ENCODE measurements at places on chromosomes 12 and 14. TPM values are rescaled to one million over a fixed set of nuclear protein-coding genes. Genes with fewer than 3 reads are reported as not detected.
A peak's percentile ranks its signal among the peaks of the same experiment; 100 is the strongest.

- DNase-seq, result no peak
Measured at GRCh38 chr12:107485731-107486130, 199.9 kb upstream of the PWP1 start.

DNA sequence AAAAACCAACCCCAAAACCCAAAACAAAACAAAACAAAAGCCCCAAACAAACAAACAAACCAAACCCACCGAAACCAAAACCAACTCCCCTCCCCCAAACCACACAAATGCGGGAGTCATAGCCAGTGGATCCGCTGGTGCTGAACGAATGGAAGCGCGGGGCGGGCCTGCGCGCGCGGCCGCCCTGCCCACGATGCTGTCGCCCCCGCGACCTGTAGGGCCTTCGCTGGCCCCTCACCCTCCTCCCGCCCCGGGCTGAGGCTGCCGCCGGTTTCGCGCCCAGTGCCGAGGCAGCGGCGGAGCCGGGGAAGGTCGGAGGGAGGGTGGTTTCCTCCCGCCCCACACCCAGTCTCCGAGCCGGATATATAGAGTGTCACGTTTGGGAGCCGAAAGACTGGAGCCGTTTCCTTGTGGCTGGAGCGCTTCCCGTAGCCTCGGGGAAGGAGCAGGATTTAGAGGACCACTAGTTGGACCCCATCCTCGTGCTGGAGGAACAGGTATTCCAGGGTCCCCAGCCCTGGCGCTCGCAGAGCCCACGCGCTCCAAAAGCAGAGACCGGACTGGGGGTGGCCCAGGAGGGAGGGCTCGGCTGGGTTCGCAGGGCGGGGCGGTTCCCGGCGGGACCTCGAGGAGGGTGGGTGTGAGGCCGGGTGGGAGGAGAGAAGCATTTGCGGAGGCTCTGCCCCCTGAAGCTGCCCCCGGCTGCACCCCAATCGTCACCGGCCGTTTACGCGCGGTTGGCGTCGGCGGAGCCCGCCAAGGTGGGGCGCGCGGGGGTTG is at the start of gene FAR2:
Gene FAR2 (plus strand): TSS at position 368 of the 780 bp plus-strand sequence. CDS start 121,172 bp downstream, outside the sequence.
- DNase-seq, result peak; percentile 70

DNA sequence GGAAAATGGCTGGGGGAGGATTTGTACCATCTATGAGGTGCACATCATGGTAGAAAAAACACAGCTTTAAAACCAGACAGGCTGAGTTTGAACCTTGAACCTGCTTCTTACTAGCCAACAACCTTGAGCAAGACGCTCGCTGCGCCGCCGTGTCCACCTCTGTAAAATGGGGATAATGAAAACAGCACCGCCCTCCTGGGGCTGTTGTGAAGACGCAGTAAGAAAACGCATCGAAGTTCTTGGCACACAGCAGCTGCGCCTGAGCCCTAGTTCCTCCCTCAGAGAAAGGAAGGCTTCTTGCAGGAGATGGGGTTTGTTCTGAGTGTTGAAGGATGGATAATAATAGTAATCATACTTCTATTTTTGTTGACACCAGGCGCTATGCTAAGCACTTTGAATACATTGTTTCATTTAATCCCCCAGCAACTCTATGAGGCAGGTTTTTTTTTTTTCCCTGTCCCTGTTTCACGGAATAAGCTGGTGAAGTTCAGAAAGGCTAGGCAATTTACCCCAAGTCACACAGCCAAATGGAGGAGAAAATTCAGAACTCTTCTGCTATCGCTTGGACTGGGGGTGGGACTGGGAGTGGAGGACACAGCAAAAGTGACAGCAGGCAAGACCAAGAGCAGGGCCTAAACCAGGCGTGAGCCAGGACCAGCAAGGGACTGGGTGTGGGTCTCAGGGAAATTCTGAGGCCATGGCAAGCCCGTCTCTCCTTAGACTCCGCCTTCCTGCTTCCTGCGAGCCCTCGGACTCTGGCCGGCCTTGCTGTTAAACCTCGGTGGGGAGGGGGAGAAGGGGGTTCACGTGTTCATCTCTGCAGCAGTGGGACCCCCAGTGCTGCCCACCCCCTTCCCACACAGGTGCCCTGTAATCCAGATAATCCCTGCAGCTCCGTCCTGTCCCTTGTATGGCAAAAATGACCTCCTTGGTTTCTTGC is 97.5 kb downstream of the LRRC74A start:
- DNase-seq, result no peak

DNA sequence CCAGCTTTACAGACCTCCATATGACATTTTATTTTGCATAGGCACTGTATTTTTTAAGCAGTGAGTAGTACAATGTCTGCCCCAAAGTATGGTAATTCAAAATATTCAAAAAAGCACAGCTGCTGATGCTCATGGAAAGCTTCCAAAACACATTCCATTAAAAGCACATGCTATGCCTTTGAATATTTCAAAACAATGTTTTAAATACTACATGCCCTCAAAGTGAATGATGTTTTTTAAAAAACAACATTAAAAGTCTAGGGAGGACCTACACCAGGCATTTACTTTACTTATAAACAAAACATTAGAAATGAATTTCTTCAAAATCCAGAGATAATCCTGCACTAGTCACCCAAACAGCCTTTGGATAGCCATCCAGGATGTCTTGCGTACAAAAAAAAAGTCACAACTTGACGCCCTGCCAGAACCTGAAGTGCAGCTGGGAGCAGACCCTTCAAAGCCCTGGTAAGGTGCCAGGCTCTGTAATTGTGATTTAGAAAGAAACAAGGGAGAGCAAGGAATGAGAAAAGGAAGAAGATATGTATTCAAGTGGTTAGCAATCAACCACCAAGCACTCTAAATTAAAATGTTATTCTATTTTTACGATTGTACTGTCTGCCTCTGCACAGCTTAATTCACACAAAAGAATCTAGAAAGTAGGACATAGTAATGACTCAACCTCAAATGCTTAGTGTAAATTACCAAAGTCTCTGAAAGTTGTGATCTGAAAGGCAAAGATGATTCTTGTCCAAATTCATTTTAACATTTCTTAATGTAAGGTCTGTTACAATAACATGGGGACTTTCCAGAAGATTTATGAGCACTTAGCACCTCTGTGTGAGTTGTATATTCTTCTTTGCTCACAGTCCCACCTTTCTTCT is 31.9 kb downstream of the CEP83 start:
- DNase-seq, result no peak

AQP6 gene
- not detected for total RNA-seq

- no peak for DNase-seq
Measured at GRCh38 chr12:12788131-12788530, 2.7 kb downstream of the APOLD1 start.

- no peak for DNase-seq
Measured at GRCh38 chr14:31992011-31992447, 85.1 kb upstream of the ARHGAP5 start.

- DNase-seq, result no peak
Measured at GRCh38 chr14:56147986-56148901, 30.0 kb downstream of the PELI2 start.

STAC3 gene
- total RNA-seq, result 3.3 TPM

DNA sequence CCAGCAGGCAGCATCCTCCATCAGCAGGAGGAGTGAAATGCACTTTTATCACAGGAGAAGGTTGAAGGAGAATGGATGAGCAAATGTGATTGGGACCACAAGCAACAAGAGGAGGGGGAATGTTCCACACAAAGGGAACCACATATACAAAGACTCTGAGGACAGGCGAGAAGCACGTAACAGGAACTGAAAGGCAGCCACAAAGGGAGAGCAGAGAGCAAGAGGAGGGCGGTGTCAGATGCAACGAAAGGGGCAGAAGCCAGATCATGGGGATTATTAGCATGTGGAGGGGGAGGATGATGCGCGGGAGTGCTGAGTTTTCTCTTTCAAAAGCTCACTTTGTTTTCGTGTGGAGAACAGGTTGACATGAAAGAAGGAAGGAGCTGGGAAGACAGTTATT is 241.1 kb downstream of the SPTSSA start:
- no peak for DNase-seq

- DNase-seq, result no peak
Measured at GRCh38 chr12:104772336-104772735, 185.8 kb downstream of the SLC41A2 start.

DNA sequence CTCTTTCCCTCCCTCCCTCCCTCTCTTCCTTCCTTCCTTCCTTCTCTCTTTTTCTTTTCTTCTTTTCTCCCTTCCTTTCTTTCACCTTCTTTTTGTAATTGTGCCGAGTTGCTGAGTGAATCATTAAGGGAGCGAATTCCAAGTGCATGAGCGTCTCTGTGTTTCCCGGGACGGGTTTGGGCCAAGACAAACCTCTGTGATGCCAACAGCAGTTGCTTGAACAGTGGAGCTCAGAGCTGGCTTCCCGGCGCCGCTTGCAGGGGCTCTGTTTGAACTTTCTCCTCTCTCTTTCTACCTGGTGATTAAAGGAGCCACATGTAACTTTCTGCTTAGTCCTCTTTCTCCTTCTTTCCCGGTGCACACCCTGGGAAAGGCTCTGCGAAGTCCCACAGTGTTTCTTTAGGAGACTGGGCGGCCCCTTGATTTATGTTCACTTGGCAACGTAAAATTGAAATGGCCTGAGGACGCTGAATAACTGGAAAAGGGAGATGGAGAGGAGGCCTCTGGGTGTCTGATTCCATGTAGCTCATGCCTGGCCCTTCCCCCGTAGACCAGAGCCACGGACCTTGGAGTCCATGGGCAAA is 33.7 kb upstream of the MAP1LC3B2 start:
- DNase-seq, result no peak

- no peak for DNase-seq
Measured at GRCh38 chr12:64566122-64566521, 44.2 kb upstream of the RASSF3 start.

ERP27 gene
- 0.46 TPM for total RNA-seq

- no peak for DNase-seq
Measured at GRCh38 chr12:50659690-50660424, 104.0 kb upstream of the ATF1 start.

BTBD6 gene
- total RNA-seq, result 45.1 TPM

Data from endothelial cell (in vitro differentiated cells).